ENCODE measurements at places on chromosomes 1 and 21.

DNA sequence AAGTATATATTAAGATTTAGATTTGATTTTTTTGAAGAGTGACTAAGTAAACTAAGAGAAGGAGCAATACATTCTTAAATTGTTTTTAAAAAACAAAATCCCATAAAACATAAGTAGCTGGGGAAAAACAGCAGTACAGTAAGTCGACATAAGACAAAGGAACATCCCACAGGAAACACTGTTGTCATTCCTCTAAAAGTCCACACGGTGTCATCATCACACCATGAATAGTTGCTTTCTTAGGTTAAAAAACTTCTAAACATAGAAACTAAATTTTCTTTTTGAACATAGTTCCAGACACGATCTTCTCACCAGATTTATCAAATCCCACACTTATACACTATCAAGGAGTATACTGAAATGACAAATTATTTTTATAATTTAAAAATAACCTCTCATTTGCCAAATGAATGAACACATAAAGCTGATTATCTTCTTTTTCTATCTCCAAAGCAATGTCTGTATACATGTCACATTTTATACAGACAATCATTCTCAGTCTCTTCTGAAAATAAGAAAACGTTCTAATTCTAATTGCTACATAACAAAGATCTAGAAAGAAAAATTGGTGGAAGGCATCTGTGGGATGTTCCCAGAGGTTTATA lies 15.8 kb downstream of the ODF2L start:
- DNase-seq, result peak; percentile 48

DNA sequence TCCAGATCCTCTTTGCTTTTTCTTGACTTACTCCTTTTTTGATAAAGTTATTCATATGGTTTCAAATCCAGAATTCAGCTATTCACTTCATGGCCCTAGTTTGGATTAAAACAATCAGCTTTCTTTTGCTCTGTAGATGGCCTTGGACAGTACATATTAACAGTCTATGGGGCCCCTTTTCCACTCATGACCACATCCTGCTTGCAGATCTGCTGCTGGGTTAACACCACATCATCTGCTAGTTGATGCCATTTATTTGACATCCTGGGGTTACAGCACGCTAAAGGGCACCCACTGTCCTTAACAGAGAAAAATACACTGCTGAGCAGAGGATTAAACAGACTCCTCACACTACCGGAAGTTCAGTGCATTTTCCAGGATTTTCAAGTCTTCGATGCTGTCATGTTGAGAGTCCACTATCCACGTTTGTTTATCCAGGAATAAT lies 941 bp upstream of the IFI16 start:
- DNase-seq, result no peak

GRCh38 chr21:14545906-14546480 lies at the start of gene SAMSN1:
Gene SAMSN1, minus strand, starts transcription at chr21:14546315. Its CDS starts 54 bp downstream, at chr21:14546261.
- peak; percentile 32 for DNase-seq

DNA sequence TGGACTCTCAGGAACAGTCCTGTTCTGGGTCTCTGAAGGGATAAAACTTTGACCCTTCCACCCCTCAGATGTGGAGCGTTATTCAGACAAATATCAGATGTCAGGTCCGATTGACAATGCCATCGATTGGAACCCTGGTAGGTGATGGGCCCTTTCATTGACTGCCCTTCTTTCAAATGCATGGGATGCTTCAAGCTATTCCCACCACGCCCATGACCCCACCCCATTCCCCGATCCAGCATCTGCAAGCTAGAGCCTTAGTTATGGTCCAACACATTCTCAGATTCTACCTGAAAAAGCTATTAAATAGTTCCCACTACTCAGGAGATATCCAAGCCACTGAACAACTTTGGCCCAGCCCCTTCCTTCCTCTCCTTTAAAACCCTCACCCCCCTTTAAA lies 12.5 kb downstream of the POLR3GL start:
- DNase-seq, result no peak

- DNase-seq, result no peak
Observed at GRCh38 chr1:200867018-200867811, 5.6 kb upstream of the GPR25 start.

DNA sequence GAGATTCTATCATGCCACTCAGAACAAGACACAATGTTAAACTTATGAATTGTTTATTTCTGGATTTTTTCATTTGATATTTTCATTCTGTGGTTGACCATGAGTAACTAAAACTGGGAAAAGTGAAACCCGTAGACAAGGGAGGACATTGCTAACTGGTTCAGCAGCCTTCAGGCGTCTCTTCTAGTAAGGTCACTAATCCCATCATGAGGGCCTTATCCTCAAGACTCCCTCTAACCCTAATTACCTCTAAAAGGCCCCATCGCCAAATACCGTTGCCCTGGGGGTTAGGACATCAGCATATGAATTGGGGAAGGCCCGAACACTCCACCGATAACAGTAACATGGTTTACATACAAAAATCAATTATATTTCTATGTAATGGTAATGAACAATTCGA lies 247.6 kb downstream of the TM2D1 start:
- no peak for DNase-seq

- DNase-seq, result peak; percentile 58
Observed at GRCh38 chr21:16194095-16194787, 464.5 kb downstream of the USP25 start.

DNA sequence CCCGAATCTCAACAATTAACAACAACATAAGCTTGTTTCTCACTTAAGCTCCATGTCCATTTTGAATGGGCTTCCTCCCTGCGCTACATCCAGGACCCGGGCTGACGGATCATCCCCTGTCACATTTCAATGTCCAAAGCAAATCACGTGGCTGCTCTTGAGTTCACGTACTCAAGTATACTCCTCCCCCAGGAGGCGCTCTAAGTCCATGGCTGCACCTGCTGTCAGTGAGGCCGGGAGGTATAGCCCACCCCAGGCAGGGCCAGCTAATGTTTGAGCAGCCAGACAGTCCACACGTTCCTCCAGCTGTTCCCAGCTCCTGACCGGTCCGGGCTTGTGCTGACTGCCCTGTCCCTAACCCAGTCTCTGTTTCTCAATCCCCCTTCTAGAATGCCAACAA lies 220.8 kb downstream of the SLC35F3 start:
- DNase-seq, result no peak

All from pulmonary artery endothelial cell (primary cell).